ENCODE measurements at places on chromosomes 1 and 21. TPM values are rescaled to one million over a fixed set of nuclear protein-coding genes. Genes with fewer than 3 reads are reported as not detected.

TMCO4 gene
- 23.8 TPM for total RNA-seq

RUSC1 gene
- total RNA-seq, result 86.9 TPM

MYBPH gene
- total RNA-seq, result not detected

TACSTD2 gene
- 26.6 TPM for total RNA-seq

OR10Z1 gene
- total RNA-seq, result not detected

KMO gene
- not detected for total RNA-seq

CYP4X1 gene
- not detected for total RNA-seq

RAB7B gene
- total RNA-seq, result 9.0 TPM

TSTD1 gene
- 139 TPM for total RNA-seq

GBP7 gene
- total RNA-seq, result not detected

ID3 gene
- 3.4 TPM for total RNA-seq

PNRC2 gene
- 56.4 TPM for total RNA-seq
